Daoy (cell line): ENCODE measurements at places on chromosomes 12 and 14. TPM values are rescaled to one million over a fixed set of nuclear protein-coding genes. Genes with fewer than 3 reads are reported as not detected.

The SPTSSA gene
- 8.0 and 14.2 TPM in 2 replicates for total RNA-seq

GRCh38 chr14:53963320-53964227, 6.9 kb upstream of the BMP4 start:
- DNase-seq, result no peak

The NOVA1 gene
- 0.65 and 2.4 TPM in 2 replicates for total RNA-seq

- DNase-seq, result no peak
Observed at GRCh38 chr12:118271770-118272417, 100.8 kb downstream of the TAOK3 start.

The CLEC6A gene
- not detected in 2 replicates for total RNA-seq

The IFNG-AS1 gene
- total RNA-seq, result not detected in 2 replicates

GRCh38 chr12:4947253-4947652, 37.5 kb downstream of the KCNA1 start:
- DNase-seq, result no peak

- peak; percentile 91 for DNase-seq
Observed at GRCh38 chr12:27822076-27822712, 42.2 kb upstream of the MANSC4 start.

DNA sequence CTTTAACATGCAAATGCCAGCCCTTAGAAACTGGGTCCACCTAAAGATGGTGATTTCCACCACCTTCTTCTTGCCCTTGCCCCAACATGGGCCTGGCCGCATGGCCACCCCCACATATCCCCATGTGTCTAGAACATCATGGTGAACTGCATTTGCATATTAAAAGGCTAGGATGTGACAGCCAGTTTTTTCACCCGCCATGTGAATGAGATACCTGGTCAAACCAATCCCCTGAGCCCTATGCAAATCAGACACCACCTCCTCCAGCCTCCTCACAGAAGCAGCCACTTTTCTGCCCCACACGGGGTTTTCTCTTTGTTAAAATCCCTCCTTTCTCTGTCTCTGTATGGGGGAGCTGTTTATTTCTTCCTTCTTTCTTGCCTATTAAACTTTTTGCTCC, 1322.5 kb downstream of the FSCB start:
- DNase-seq, result no peak
